ENCODE measurements at places on chromosomes 11 and 22. TPM values are rescaled to one million over a fixed set of nuclear protein-coding genes. Genes with fewer than 3 reads are reported as not detected.
A peak's percentile ranks its signal among the peaks of the same experiment; 100 is the strongest.

DNA sequence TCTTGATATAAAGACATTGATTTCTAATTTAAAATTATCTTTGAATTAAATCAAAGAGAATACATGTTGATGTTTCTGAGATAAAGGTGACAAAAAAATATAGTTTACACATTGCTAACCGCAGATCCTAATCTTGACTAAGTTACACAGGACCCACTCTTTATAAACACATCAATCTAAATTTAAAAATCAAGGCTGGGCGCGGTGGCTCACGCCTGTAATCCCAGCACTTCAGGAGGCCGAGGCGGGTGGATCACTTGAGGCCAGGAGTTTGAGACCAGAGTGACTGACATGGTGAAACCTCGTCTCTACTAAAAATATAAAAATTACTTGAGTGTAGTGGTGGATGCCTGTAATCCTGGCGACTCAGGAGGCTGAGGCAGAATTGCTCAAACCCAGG is 1.9 kb downstream of the ARFGAP3 start:
- DNase-seq = no peak

The ART1 gene
- not detected for polyA plus RNA-seq

GRCh38 chr11:14746857-14747395 is 103.3 kb downstream of the PDE3B start:
- no peak for DNase-seq

The FHIP1B gene
- polyA plus RNA-seq = 35.1 TPM

DNA sequence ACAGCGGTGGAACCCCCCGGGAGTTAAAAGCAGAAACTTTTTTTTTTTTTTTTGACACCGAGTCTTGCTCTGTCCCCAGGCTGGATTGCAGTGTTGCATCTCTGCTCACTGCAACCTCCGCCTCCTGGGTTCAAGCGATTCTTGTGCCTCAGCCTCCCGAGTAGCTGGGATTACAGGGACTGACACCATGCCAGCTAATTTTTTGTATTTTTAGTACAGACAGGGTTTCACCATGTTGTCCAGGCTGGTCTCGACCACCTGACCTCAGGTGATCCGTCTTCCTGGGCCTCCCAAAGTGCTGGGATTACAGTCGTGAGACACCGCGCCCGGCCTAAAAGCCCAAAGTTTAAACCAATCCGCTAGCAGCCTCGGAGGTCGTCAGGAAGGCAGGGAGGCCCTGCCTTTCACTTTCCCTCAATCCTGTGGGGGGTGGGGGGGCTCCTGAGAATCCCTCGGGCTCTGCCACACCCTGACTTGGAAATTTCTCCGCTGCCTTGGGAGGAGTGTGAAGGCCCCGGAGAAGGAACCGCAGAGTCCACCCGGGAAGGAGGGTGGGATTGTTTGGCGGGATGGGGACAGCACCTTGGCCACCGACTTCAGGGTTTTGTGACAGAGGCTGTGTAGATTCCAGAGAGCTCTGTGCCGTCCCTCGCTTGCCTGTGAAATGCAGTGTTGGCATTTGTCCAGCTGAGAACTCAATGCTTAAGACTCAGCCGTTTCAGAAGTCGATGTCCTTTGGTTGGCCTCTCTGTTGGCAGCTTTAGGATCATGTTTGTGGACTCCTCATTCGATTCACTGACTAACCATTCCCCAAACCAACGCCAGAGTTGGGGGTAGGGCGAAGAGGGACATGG is 1.0 kb downstream of the ARHGAP8 start:
- peak; percentile 59 for DNase-seq

DNA sequence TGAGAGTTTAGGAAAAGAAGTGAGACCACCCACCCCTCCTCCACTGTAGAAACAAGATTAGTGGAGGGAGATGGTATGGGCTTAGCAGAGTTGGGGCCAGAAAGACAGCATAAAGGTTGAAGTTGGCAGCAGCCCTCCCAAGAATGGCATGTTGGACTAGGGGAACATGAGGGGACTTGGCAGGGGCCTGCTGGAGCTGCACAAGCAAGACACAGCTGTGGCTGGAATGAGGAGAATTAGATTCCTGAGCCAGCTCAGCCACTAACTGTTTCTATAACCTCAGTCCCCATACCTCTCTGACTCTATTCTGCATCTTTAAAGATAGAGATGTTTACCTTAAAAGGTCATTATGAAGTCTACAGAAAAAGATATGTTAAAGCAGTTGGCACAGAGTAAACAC is 13.2 kb downstream of the MAP6 start:
- DNase-seq = no peak

DNA sequence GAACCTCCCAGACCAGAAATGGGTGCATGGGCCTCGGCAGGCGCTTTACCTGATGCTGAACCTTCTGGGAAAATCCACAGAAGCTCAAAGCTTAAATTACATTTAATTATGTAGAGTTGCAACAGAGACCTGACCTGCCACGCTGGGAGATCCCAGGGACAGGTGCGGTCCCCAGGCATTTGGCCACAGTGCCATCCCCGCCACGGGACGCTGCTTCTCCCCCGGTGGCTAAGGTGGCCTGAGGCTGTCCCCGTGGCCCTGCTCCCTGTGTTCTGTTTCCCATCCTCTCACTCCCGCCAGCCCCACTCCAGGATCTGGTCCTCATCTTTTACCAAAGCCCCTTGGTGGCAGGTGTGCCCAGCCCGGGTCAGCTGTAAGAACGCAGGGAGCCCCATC is 39.6 kb downstream of the GRAMD4 start:
- no peak for DNase-seq

The PITPNM1 gene
- polyA plus RNA-seq = 19.3 TPM

The RTL10 gene
- polyA plus RNA-seq = 8.8 TPM

DNA sequence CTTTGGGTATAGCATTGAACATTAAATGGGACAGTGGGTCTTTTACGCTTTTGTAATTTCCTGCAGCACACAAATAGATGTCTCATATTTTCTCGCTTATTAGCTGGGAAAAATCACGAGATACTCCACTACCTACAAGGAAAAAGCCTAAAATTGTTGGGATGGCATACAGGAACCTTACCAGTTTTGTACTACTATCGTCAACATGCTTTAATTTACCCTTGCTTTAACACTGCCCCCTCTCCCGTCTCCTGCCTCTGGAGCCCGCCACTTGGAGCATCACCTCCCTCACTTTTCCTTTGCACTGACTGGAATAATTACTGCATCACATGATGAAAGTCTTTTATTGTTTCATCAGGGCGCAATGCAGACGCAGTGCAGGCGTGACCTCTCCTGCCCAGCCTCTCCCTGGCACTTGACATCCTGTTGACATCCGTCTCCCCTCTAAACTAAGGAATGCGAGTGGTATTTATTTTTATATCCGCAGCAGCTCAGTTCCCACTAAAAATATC is 1.0 kb upstream of the FNBP4 start:
- DNase-seq = peak; percentile 76

DNA sequence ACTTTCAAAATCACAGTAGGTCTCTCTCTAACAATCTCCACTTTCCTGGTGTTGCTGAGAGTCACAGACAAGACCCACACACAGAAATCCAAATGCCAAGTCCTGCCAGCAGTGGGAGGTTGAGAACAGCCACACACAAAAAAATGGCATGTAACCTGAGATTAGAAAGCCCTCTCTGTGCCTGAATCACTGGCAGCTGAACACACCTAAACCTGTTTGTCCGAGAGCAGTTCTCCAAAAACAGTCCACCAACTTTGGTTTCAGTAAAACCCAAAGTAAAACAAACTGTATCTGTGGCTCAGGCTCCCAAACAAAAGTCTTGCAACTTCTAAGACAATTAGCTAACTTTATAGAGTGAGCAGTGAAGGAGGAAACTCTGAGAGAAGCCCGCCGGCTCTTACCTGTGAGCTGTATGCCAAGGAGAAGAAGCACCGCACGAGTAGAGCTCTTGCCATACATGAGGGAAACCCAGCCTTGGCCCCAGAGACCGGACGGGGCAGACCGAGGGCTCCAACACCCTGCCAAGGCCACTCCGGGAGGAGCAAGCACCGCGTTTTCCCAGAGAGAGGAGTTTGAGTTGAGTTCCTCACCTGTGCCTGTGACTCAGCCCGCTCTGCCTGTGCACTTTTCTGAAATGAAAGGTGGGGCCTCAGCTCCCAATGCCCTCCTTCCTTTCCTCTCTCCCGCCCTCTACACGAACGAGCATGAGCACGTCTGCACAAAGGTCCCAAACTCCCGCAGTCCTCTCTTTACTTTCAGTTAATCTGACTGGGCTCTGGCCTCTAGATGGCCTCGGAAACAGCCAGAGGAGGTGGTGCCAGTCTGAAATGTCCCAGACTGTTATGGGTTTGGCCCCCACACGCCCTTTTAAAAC is at the start of gene MPZL2:
Gene MPZL2 (minus strand): TSS at position 603 of the 874 bp plus-strand sequence. CDS start 144 bp downstream, at position 459.
- DNase-seq = peak; percentile 63

GRCh38 chr11:66280428-66280827 is 2.5 kb downstream of the CNIH2 start:
- DNase-seq = no peak

GRCh38 chr22:44604991-44605390 is 97.0 kb upstream of the PRR5 start:
- DNase-seq = no peak

The LMNTD2 gene
- polyA plus RNA-seq = 6.2 TPM

DNA sequence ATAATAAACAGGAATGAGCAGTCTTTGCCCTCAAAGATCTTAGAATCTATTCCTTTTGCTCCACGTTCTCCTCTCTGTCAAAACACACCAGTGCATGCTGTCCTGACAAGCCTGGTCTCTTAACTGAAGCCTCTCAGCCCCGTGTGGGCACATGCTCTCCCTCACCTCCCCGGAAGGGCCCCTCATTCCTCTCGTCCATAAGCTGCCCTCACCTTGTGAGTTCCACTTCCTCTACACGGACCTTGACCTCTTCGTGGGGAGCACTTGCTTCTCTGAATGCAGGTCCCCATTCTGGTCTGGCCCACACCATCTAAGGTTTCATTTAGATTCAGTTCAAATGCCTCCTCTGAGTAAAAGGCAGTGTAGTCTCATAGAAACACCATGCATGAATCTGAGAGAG is 412.3 kb upstream of the SYN3 start:
- no peak for DNase-seq

The NAV2 gene
- 5.9 TPM for polyA plus RNA-seq

GRCh38 chr11:706439-706956 is 467 bp downstream of the EPS8L2 start:
- DNase-seq = no peak

DNA sequence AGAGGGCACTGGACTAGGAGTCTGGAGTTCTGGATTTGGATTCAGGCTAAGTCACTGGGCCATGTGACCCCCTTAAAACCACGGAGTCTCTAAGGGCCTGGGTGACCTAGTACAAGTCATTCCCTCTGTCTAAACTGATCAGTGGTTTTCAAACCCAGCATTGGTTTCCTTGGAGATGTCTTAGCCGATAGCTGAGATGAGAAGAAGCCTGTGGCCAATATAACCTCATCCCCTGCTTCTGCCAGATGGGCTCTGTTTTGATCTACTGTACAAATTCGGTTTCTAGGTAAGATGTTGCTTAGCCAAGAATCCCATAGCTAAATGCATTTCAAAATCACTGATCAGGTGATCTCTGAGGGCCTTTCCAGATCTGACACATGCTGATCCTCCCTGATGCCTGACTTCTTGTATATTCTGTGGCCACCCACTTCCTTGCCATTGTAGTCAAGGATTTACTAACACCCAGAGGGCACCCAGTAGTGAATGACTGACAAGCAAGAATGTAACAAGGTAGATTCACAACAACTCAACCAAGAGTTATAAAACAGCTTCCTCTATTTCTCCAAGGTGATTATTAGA is 53.1 kb downstream of the GALNT18 start:
- DNase-seq = no peak

DNA sequence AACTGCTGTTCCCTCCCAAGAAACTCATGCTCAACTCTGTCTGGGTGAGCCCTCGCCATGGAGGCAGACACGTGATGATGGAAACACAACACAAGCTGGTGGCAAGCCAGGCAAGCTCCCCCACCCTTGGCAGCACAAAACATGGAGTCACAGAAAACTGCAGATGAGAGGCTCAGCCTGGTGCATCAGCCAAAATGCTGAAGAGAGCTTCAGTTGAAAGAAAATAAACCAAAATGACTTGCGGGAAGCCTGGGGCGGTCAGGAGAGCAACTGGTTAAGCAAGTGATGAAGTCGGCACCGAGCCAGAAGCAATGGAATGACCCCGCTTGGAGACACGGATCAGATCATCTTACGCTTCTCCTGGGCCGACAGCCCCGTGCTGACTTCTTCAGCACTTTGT is 68.3 kb downstream of the C11orf58 start:
- DNase-seq = peak; percentile 47

GRCh38 chr22:30033901-30034300 is 46.4 kb upstream of the HORMAD2 start:
- no peak for DNase-seq
